ENCODE measurements at places on chromosomes 5 and 9.
A peak's percentile ranks its signal among the peaks of the same experiment; 100 is the strongest.

DNA sequence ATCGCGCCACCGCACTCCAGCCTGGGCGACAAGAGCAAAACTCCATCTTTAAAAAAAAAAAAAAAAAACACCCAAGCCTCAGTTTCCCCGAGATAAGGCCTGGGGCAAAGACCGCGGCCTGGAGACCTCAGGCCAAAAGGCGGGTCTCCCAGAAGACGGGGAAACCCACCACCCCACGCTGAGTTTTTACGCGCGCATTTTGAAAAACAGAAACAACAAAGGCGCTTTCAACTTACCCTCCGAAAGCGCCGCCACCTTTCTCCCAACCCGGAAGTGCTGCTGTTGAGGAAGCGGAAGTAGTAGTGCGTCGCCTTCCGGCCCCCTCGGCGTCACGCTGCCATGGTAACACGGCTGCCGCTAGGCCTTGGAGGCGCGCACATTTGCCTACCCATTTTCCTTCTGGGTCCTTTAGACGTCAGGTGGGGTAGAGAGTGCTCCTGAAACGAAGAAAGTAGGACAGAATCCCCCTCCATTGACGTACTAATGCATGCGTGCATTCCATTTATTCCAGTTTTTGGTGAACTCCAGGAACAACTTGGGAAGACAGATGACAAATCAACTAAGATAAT is at the start of gene TTF1:
Gene TTF1 (minus strand): TSS at position 287 of the 569 bp plus-strand sequence. CDS start 4,019 bp downstream, outside the sequence.
- peak; percentile 86 for ATAC-seq

GRCh38 chr9:127452691-127453090 is 1.4 kb downstream of the LRSAM1 start:
- ATAC-seq: no peak

DNA sequence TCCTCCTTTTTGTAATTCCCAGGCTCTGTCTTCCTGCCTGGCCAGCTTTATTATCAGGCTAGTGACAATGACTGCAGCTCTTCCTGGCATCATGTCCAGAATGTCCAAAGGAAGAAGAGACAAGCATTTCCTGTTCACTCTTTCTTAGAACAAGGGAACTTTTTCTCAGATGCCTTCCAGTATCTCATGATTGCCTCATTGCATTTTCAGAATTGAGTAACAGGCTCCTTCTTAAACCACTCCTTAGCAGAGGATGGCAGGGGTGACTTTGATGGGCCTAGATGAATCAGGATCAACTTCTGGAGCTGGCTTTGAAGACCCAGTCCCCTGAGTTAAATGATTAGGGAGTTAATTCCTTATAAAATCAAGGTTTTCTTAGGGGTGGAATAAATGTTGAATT is 92.9 kb upstream of the RASGRF2 start:
- no peak for ATAC-seq

- no peak for ATAC-seq
These were observed 13.6 kb downstream of the OTULINL start for GRCh38 chr5:14595189-14595588.

DNA sequence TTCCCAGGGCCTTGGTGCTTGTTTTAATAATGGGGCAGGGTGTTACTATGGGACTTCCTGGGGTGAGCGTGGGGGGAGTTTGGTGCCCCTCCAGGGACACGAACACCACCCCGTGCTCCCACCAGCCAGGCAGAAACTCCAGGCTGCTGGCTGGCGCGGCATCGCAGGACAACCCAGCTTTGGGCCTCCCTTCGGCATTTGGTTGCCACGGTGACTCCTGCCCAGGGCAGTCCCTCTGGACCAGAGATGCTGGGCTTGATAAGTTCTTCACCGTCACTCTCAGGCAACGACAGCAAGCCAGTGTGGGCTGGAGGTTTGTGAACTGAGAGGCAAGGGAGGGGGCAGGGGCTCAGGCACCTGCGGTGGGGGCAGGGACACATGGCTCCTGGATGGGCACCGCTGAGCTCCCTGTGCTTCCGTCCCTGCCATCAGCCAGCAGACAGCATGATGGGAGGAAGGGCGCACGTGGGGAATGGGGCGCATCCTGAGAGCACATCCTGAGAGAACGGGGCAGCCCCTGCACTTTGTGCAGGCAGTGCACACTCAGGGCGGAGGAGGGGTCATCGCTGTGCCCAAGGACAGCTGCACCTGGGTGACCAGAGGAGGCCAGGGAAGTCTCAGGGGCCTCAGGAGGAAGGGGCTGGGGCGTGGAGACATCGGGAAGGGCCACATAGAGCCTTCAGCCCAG is 116.4 kb downstream of the RXRA start:
- ATAC-seq: peak; percentile 17

DNA sequence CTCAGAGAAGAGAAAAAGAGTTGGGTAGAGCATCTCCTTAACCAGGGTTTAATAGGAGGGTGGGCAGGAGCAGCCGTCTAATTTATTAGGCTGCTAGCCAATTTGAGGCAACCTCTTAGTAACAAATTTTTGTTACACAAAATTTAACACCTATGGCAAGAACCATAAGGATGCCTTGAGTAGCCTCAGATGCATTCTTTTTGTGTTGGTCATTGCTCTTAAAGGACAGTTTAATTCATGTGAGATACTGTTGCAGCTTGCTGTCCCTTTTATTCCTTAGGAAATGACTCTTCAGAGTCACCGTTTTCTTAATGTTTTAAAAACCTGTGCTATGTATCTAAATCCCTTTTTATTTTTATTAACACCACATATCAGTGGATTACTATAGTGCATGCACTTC is 255.1 kb downstream of the MAST4 start:
- no peak for ATAC-seq

DNA sequence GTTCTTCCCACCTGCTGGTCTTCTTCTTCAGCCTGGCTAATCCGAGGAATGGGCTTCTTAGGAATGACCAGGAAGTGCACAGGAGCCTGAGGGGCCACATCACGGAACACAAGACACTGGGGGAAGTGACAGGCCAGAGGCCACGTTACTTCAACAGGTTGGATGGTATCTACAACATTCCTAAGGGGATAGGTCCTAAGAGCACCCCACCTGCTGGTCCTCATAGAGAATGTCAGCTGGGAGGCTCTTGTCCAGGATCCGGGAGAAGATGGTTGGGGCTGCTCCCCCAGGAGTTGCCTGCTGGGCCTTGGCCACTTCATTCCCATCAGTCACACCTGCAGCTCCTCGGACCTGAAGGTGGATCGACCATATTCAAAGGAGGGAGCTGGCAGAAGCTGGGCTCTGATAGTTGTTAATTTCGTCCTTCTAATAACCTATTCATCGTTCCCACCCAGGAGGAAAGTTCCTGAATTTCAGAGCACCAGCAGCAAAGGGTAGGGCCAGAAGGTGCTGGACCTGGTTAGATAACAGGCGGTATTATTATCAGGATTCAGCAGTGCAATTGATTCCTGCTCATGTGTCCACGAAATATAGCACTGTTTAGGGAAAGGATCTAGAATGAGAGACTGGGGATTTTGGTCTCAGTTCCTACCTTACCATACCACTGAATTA is 1.3 kb downstream of the HINT2 start:
- ATAC-seq: no peak

GRCh38 chr9:135886147-135886981 is 21.0 kb downstream of the CAMSAP1 start:
- no peak for ATAC-seq

DNA sequence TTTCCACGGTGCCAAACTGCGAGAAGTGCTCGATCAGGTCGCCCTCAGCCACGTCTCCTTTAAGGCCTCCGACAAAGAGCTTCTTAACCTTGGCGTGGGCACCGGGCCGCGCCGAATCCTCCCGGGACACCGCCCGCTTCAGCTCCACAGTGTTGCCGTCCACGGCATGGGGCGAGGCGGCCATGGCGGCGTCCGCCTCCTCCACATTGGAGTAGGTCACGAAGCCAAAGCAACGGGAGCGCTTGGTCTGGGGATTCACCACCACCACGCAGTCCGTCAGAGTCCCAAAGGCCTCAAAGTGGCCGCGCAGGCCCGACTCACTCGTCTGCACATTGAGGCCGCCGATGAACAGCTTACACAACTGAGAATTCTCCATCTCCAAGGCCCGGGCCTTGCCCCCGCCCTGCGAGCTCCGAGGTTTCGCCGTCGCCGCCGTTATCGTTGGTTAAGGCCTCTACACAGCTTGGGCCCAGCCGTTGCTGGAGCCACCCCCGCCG is 424 bp downstream of the HNRNPA0 start:
- peak; percentile 10 for ATAC-seq

DNA sequence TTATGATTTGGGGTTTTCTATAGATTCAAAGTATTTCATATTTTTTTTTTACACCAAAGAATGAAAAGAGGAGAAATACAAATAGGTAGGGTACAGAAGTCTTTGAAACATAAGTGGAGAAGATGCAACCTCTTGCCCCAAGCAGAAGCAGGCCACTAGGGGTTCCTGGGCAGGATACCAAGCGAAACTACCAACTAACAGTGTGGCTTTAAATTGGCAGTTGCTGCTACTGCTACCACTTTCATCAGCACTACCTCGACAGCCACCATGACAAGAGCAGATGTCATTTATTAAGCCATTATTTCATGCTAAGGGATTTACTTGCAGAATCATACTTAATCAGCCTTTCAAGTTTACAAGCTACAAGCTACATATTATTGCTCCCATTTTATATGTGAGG is 288.1 kb downstream of the NR3C1 start:
- ATAC-seq: no peak

- no peak for ATAC-seq
These were observed 7.6 kb upstream of the GPBP1 start for GRCh38 chr5:57166276-57166675.

GRCh38 chr5:179833709-179834070 is 13.0 kb downstream of the SQSTM1 start:
- no peak for ATAC-seq
